ENCODE measurements at places on chromosomes 5 and 9.

DNA sequence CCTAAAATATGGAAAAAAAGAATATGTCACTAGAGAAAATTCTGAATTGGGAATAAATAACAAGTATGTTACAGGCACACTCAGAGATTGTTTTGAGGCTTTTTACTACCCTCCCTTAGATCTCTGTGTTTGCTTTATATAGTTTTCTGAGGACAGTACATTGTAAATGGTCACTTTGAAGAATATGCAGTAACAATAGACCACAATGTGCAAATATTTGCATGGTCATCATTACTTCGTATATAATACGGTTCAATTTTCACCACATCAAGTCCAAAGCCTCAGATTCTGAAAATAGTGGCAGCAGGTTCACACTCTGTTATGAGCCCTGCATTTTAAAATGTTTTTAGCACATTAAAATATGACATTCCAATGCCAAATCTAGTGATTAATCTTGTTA, 238.6 kb downstream of the ADAMTS6 start:
- DNase-seq = no peak

DNA sequence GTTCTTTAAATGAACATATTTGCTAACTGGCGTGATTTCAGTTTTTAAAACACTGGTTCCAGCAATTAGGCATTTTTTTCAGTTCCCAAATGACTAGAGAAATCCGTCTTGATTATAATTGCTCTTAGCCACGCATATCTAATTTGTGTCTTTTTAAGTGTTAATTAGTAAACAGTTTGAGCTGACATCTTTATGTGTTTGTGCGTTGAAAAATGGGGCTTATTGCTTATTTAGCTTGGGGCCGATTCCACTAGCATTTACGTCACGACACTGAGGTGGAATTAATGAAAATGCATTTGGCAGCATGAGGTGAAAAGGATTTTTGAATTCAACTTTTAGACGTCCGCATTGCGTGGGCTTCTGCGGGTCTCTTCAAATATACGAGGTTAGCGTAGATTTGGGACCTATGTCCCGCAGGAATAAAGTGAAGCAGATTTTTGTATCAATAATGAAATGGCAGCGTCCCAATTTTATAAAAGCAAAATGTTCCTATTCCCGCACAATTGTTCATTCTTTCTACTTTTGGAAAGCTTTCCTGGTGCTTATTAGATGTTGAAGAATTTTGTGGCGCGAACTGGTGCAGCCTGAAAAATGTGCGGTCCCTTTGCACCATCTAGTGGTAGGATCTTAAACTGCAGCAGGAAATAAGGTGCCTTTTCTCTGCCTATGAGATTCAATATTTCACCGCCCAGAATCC, 122.7 kb upstream of the LMX1B start:
- peak; percentile 51 for DNase-seq

DNA sequence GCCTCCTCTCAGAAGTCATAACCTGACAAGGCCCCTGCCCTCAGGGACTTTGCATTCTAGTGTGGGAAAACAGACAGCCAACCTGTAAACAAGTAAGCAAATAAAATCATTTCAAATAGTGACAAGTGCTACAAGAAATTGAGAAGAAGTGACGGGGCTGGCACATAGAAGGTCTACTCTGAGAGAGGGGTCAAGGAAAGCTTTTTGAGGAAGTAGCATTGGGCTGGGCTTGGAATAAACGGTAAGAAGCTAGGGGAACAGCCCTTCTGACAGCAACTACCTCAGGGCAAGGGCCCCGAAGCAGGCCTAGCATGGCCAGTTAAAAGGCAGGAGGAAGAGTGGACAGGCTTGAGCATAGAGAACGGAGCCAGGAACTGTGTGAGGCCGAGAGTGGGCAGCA, 4.8 kb upstream of the SLC2A8 start:
- no peak for DNase-seq

- DNase-seq = no peak
Measured at GRCh38 chr5:117263231-117263630, 688.6 kb upstream of the SEMA6A start.
